ENCODE measurements at places on chromosomes 11 and 22.

GRCh38 chr11:92979176-92979575 is 9.7 kb downstream of the MTNR1B start:
- no peak for DNase-seq
- no peak overlapping the region for H3K27ac ChIP-seq
- H3K36me3 ChIP-seq, result no peaks in the 10 kb centered on the region

DNA sequence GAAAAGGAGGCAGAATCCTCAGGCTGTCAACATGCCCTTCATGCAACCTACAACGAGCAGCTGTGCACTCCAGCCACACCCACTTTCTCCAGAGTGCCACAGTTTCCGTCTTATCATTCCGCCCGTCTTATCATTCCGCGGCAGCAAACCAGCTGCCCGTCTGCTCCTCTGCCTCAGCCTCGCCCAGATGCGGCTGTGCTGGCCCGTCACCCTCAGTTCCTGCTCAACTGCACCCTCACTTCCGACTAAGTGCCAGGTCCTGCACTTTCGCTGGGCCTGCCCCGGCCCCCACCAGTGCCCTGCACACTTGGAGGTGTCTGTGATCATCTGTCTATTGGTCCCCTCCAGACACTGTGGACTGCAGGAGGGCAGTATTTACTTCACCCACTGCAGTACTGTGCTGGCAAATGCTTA is 43.7 kb downstream of the MICAL3 start:
- DNase-seq, result no peak
- no peaks in the 10 kb centered on the region for H3K27me3 ChIP-seq
- H3K4me1 ChIP-seq, result no peaks in the 10 kb centered on the region
- no peak overlapping the region for H3K27ac ChIP-seq

GRCh38 chr22:38205261-38206128 is 3.7 kb downstream of the MAFF start:
- peaks cover 14% of the 10 kb centered on the region for H3K4me1 ChIP-seq
- no peak overlapping the region for H3K4me3 ChIP-seq
- no peak overlapping the region for H3K27ac ChIP-seq
- no peaks in the 10 kb centered on the region for H3K27me3 ChIP-seq
- no peaks in the 10 kb centered on the region for H3K36me3 ChIP-seq
- DNase-seq, result no peak

- DNase-seq, result peak; percentile 19
- peaks cover 53% of the 10 kb centered on the region for H3K4me1 ChIP-seq
- H3K4me3 ChIP-seq, result peak overlapping the region; percentile 79
Measured at GRCh38 chr22:24428751-24429410, 1.5 kb downstream of the ADORA2A start.

DNA sequence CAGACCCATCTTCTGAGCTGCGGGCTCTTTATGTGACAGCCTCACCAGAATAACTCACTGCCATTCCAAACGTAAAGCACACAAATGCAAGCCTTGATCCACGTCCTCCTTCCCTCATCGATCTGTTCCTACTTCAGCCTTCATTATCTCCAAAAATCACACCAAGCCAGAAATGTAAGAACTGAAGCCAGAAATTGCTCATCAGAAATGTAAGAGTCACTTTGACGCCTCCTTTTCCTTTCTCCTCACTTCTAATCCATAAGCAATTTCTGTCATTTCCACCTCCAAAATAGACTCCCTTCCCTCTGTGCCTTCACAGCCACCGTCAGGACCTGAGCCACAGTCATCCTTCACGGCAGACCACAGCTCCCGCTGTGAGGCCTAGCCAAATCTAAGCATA is 387.3 kb upstream of the B3GAT1 start:
- DNase-seq, result no peak
- H3K27ac ChIP-seq, result no peak overlapping the region
- H3K27me3 ChIP-seq, result no peaks in the 10 kb centered on the region
- H3K36me3 ChIP-seq, result no peaks in the 10 kb centered on the region
- no peak overlapping the region for H3K4me3 ChIP-seq

GRCh38 chr11:69180226-69180625 is 24.5 kb downstream of the SMIM38 start:
- no peaks in the 10 kb centered on the region for H3K36me3 ChIP-seq
- H3K27ac ChIP-seq, result no peak overlapping the region
- no peaks in the 10 kb centered on the region for H3K4me1 ChIP-seq
- no peak for DNase-seq
- no peak overlapping the region for H3K4me3 ChIP-seq

DNA sequence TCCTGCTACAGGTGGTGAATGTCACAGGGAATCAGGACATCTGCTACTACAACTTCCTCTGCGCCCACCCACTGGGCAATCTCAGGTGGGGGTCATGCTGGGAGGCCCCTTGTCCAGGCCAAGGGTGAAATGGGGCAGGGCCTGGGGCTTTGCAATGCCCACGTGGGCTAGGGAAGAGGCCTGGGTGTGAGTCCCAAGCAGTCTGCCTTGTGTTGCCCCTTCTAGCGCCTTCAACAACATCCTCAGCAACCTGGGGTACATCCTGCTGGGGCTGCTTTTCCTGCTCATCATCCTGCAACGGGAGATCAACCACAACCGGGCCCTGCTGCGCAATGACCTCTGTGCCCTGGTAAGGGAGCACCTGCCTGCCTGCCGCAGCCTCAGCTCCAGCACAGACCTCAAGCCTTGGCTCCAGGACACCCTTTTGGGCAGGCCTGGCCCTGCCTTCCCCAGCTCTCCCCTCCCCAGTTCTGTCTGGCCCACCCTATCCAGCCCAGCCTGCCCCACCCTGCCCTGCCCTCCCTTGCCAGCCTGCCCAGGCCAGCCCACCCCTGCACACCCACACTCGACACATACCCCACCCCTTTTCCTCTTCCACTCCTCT is 9.1 kb upstream of the TAGLN start:
- no peak overlapping the region for H3K4me3 ChIP-seq
- no peak for DNase-seq
- H3K27ac ChIP-seq, result no peak overlapping the region
- no peaks in the 10 kb centered on the region for H3K27me3 ChIP-seq
- no peaks in the 10 kb centered on the region for H3K4me1 ChIP-seq

DNA sequence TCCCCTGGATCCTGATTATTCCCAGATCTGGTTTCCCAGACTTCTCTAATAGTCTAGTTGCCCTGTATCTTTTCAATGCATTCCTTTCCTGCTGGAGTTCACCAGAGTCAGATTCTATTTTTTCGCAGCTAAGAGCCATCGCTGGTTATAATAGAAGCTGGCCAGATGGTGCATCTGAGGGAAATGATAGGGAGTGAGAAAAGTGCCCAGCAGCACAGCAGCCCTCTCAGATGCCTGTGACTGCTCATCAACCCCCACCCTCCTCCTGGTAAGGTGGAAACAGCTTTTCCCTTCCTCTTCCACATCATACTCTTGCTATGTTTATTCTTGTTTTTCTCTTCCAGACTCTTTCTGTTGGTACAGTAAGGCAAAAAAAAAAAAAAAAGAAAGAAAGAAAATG is 12.8 kb downstream of the OR8A1 start:
- no peak for DNase-seq
- H3K27me3 ChIP-seq, result no peaks in the 10 kb centered on the region
- no peak overlapping the region for H3K27ac ChIP-seq
- H3K36me3 ChIP-seq, result no peaks in the 10 kb centered on the region
- H3K4me3 ChIP-seq, result no peak overlapping the region

- DNase-seq, result peak; percentile 49
- peaks cover 9% of the 10 kb centered on the region for H3K4me1 ChIP-seq
- no peaks in the 10 kb centered on the region for H3K27me3 ChIP-seq
- H3K4me3 ChIP-seq, result no peak overlapping the region
- H3K27ac ChIP-seq, result no peak overlapping the region
Measured at GRCh38 chr11:94694309-94695060, 73.7 kb upstream of the AMOTL1 start.

DNA sequence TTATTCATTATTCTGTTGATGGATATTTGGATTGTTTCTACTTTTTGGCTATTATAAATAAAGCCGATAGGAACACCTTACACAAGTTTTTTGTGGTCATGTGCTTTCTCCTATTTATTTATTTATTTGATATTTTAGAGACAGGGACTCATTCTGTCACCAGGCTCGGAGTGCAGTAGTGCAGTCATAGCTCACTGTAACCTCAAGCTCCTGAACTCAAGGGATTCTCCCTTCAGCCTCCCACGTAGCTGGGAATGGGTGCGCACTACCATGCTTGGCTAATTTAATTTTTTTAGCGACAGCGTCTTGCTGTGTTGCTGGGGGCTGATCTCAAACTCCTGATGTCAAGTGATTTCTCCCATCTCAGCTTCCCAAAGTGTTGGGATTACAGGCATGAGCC is 135.1 kb downstream of the UVRAG start:
- DNase-seq, result no peak
- H3K4me3 ChIP-seq, result no peak overlapping the region
- H3K36me3 ChIP-seq, result no peaks in the 10 kb centered on the region
- no peaks in the 10 kb centered on the region for H3K27me3 ChIP-seq

GRCh38 chr11:81907996-81908395 is 825.7 kb downstream of the FAM181B start:
- H3K27ac ChIP-seq, result no peak overlapping the region
- H3K4me3 ChIP-seq, result no peak overlapping the region
- DNase-seq, result no peak
- H3K36me3 ChIP-seq, result no peaks in the 10 kb centered on the region
- no peaks in the 10 kb centered on the region for H3K27me3 ChIP-seq

DNA sequence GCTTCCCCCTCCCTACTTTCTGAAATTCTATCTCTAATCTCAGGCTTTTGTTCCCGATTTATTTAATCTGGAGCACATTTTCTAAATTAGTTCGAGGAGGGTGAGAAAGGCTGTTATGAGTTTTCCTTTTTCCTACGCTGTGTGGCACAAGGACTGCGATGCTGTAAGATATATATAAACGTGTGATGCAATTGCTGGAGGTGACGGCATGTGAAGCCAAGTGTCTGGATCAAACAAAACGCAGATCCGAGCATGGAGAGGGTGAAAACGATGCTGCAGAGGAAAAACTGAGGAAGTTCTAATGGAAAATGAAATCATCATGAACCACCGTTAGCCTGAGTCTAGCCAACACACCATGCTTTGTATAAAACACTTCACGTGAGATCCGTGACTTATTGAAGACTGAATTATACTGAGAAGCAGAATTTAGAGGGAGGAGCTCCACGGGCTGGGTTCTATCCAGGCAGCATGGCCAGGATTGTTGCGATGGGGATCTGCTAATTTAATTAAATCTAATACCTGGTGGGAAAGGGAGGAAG is 4.4 kb downstream of the PKNOX2 start:
- no peaks in the 10 kb centered on the region for H3K36me3 ChIP-seq
- DNase-seq, result no peak
- peaks cover 19% of the 10 kb centered on the region for H3K27me3 ChIP-seq
- H3K4me1 ChIP-seq, result no peaks in the 10 kb centered on the region

GRCh38 chr11:88644724-88645123 is 307.2 kb upstream of the CTSC start:
- DNase-seq, result no peak
- H3K27me3 ChIP-seq, result no peaks in the 10 kb centered on the region
- no peaks in the 10 kb centered on the region for H3K4me1 ChIP-seq
- no peaks in the 10 kb centered on the region for H3K36me3 ChIP-seq

- H3K27me3 ChIP-seq, result no peaks in the 10 kb centered on the region
- peak overlapping the region; percentile 33 for H3K4me3 ChIP-seq
- no peaks in the 10 kb centered on the region for H3K36me3 ChIP-seq
- H3K4me1 ChIP-seq, result peaks cover 17% of the 10 kb centered on the region
- H3K27ac ChIP-seq, result no peak overlapping the region
Measured at GRCh38 chr11:116791002-116791812, 472 bp downstream of the APOA5 start.

GRCh38 chr11:74650498-74650897 is 58.1 kb downstream of the POLD3 start:
- no peak for DNase-seq
- H3K27me3 ChIP-seq, result no peaks in the 10 kb centered on the region
- no peaks in the 10 kb centered on the region for H3K36me3 ChIP-seq
- no peaks in the 10 kb centered on the region for H3K4me1 ChIP-seq
- no peak overlapping the region for H3K27ac ChIP-seq

- H3K27me3 ChIP-seq, result no peaks in the 10 kb centered on the region
- H3K4me3 ChIP-seq, result no peak overlapping the region
- no peaks in the 10 kb centered on the region for H3K36me3 ChIP-seq
- no peaks in the 10 kb centered on the region for H3K4me1 ChIP-seq
Measured at GRCh38 chr22:16563555-16564520, 28.8 kb downstream of the CCT8L2 start.

DNA sequence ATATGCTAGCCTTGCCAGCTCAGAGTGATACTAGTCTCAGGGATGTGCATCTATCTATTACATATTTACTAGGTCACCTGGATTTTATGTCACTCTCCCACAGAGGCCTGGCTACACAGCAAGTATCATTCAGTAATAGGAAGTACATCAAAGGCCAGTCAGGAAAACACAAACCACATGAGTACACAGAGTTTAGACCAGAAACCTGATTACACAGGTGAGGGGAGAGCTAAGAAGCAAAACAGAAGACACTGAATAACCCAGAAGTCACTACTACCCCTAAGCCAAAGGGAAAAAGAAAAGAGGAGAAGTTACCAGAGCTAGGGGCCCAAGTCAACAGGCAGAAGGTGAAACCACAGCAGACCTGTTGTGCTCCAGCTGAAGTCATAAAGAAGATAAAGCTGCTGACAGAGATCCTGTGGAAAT is 13.3 kb downstream of the LPXN start:
- peaks cover 21% of the 10 kb centered on the region for H3K36me3 ChIP-seq
- DNase-seq, result peak; percentile 87
- peaks cover 52% of the 10 kb centered on the region for H3K4me1 ChIP-seq

GRCh38 chr11:34585735-34586487 is 35.0 kb upstream of the EHF start:
- no peaks in the 10 kb centered on the region for H3K36me3 ChIP-seq
- H3K4me3 ChIP-seq, result no peak overlapping the region
- DNase-seq, result peak; percentile 55
- no peaks in the 10 kb centered on the region for H3K27me3 ChIP-seq
- H3K4me1 ChIP-seq, result peaks cover 10% of the 10 kb centered on the region
- peak overlapping the region; percentile 5 for H3K27ac ChIP-seq

- no peaks in the 10 kb centered on the region for H3K27me3 ChIP-seq
- H3K27ac ChIP-seq, result no peak overlapping the region
- no peaks in the 10 kb centered on the region for H3K36me3 ChIP-seq
Measured at GRCh38 chr11:8085011-8085645, 4.1 kb downstream of the TUB start.

DNA sequence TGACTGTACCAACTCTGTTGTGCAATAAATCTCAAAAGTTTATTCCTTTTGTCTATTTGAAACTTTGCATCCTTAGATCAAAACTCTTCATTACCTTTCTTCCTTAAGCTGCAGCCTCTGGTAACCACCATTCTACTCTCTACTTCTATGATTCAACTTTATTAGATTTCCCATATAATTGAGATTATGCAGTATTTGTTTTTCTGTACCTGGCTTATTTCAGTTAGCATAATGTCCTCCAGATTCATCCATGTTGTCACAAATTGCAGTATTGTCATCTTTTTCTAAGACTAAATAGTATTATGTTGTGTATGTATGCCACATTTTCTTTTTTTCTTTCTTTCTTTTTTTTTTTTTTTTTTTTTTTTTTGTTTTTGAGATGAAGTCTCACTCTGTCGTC is 1176.3 kb upstream of the TENM4 start:
- no peaks in the 10 kb centered on the region for H3K36me3 ChIP-seq
- H3K4me1 ChIP-seq, result no peaks in the 10 kb centered on the region

- H3K36me3 ChIP-seq, result no peaks in the 10 kb centered on the region
- peak; percentile 70 for DNase-seq
- no peaks in the 10 kb centered on the region for H3K27me3 ChIP-seq
- H3K27ac ChIP-seq, result no peak overlapping the region
- no peak overlapping the region for H3K4me3 ChIP-seq
Measured at GRCh38 chr11:62694455-62695167, 5.3 kb upstream of the LRRN4CL start.
